ENCODE measurements at places on chromosomes 6 and 20.
A peak's percentile ranks its signal among the peaks of the same experiment; 100 is the strongest.

GRCh38 chr6:38326837-38327236 lies 312.9 kb downstream of the BTBD9 start:
- no peak for DNase-seq

DNA sequence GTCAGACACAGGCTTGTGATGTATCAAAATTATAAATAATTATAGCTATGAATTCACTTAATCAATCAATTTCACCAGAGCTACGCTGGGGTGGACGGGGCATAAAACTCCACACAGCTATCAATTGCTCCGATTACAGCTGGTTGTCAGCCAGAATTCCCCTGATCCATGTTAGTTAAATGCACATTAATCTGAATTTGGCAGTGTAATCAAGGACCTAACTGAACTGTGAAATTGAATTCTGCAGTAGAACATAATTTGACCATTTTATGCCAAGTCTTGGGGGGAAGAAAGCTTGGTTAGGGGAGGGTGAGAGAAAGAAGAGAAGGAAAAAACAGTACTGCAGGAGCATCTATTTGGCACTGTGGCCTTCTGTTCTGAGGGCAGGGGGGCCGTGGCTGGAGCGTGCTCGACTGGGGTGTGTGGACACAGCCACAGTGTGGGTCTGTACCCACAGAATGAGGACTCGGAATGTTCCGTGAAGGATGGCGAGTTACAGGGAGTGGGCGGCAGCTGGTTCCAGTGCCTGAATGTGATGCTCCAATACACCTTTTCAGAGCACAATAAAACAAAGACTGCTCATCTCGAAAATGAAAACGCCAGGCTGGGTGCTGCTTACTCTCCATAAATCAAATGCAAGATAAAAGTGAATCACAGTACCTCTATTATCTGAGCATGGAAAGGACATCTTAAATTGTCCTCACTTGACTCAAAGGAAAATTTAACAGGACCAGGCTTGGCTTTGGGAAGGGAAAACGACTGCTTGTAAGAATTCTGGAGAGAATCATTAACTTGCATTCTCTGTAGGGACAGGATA lies 59.2 kb downstream of the LAMP5 start:
- no peak for DNase-seq

GRCh38 chr6:95660544-95660943 lies 83.2 kb downstream of the MANEA start:
- no peak for DNase-seq

DNA sequence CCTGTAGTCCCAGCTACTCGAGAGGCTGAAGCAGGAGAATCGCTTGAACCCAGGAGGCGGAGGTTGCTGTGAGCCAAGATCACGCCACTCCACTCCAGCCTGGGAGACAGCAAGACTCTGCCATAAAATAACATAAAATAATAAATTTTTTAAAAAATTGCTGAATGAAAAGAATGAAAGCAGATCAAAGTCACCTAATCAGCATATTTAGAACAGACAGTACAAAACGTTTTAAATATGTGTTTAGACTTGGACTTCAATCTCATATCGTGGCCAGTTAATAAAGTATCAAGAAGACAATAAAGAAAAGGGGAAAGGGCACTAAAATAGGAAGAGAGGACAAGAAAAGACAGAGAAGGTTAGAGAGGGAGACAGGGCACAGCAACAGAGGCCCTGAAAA lies 74.6 kb downstream of the EPM2A start:
- no peak for DNase-seq

GRCh38 chr6:11767978-11768756 lies 10.4 kb downstream of the ADTRP start:
- DNase-seq: no peak

GRCh38 chr6:148650941-148651505 lies 95.8 kb upstream of the UST start:
- DNase-seq: no peak

- DNase-seq: no peak
These were observed 119.3 kb downstream of the RNASET2 start for GRCh38 chr6:166836785-166837718.

DNA sequence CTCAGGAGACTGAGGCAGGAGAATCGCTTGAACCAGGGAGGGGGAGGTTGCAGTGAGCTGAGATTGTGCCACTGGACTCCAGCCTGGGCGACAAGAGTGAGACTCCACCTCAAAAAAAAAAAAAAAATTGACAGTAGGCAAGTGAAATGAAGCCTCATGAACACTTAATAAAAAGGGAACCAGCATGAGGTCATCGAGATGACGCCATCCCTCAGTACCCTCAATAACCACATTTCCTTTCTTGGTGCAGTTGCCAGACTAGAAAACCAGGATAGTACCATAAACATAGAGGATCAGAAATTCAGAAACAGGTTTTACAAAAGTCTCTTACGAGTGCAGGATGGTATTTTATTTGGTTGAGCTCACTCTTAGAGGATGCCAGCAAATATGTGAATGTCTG lies 584.1 kb downstream of the MAFB start:
- DNase-seq: no peak

GRCh38 chr6:56076033-56076432 lies 171.3 kb downstream of the COL21A1 start:
- no peak for DNase-seq

- peak; percentile 42 for DNase-seq
These were observed 10.6 kb downstream of the RPS10 start for GRCh38 chr6:34414999-34415858.
